ENCODE measurements at places on chromosomes 5 and 9. TPM values are rescaled to one million over a fixed set of nuclear protein-coding genes. Genes with fewer than 3 reads are reported as not detected.
A peak's percentile ranks its signal among the peaks of the same experiment; 100 is the strongest.

MGAT4B gene
- total RNA-seq, result 99.4 TPM

BNIP1 gene
- 22.1 TPM for total RNA-seq

RGS7BP gene
- not detected for total RNA-seq

PCDHGC4 gene
- 0.78 TPM for total RNA-seq

GRCh38 chr9:127981559-127982121 lies 851 bp upstream of the EEIG1 start:
- no peak for DNase-seq

GRCh38 chr9:89993678-89994630 lies 389.1 kb downstream of the GADD45G start:
- no peak for DNase-seq

DNA sequence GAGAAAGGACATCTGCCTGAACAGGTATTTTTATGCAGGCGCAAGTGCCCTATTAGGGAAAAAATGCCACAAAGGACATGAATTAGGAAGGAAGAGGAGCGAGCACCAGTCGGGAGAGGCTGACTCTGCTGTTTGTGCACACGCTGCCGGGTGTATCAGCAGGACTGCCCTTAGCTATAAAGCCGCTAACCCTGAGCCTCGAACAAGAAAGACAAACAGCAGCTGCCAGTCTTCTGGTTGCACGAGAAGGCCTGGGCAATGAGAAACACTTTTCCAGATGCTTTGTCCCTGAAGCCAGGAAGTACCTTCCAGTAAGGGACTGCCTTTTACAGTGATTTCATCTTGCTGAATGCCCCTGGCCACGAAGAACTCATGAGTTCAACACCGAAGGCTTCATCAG lies 12.6 kb downstream of the QSOX2 start:
- no peak for DNase-seq

- DNase-seq, result no peak
These were observed 223.5 kb downstream of the ARRDC3 start for GRCh38 chr5:91159647-91160046.

DNA sequence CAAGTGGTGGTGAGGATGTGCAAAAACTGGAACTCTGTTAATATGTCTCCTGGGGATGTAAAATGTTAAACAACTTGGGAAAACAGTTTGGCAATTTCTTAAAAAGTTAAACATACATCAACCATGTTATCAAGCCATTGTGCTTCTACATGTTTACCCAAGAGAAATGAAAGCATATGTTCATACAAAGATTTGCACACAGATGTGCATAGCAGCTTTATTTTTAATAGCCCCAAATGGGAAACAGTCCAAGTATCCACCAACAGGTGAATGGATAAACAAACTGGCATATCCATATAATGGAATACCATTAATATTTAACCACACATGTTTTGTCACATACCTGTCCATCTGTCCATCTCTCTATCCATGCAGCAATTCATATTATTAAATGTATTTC lies 6.2 kb downstream of the VPS13A start:
- DNase-seq, result no peak

DNA sequence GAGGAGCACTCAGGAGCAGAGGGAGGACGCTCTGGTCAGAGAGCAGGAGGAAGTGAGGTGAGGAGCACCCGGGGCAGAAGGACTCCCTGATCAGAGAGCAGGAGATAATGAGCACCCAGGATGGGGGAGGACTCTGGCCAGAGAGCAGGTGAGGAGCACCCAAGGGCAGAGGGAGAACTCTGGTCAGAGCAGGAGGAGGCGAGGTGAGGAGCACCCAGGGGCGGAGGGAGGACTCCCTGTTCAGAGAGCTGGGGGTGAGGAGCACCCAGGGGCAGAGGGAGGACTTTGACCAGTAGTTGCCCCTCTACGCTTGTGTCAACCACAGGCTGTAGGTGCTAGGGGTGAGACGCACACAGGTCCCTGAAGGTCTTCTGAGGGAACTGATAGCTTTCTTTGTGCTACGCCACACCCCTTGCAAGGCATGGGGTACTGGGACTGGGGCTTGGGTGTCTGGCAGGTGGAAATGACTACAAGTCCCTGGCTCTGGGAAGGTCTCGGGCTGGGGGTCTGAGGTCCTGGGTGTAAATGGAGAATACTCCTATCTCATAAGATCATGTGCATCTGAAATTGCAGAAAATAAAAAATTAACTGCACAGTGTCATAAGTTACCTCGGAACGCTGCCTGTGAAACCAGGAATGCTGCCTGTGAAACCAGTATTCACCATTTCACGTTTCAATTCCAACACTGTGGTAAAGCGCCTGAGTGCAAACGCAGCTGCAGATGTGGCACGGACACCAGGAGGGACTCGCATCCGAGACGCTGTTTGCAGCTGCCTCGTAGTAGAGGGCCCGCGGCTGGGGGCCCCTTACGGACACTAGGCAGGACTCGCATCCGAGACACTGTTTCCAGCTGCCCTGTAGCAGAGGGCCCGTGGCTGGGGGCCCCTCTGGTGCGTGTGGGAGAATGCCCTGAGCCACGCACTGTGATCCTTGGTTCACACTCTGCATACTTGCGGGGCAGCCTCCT lies 27.0 kb upstream of the SLC6A3 start:
- DNase-seq, result no peak

GRCh38 chr9:111943746-111944145 lies 47.1 kb downstream of the UGCG start:
- DNase-seq, result no peak

GRCh38 chr5:11452852-11453251 lies 451.4 kb downstream of the CTNND2 start:
- DNase-seq, result no peak

- DNase-seq, result no peak
These were observed 42.5 kb upstream of the MYOT start for GRCh38 chr5:137825165-137825564.

- no peak for DNase-seq
These were observed 205.6 kb downstream of the PSAT1 start for GRCh38 chr9:78502566-78502965.

GRCh38 chr9:70602321-70603019 lies 188.0 kb upstream of the KLF9 start:
- DNase-seq, result peak; percentile 85

DNA sequence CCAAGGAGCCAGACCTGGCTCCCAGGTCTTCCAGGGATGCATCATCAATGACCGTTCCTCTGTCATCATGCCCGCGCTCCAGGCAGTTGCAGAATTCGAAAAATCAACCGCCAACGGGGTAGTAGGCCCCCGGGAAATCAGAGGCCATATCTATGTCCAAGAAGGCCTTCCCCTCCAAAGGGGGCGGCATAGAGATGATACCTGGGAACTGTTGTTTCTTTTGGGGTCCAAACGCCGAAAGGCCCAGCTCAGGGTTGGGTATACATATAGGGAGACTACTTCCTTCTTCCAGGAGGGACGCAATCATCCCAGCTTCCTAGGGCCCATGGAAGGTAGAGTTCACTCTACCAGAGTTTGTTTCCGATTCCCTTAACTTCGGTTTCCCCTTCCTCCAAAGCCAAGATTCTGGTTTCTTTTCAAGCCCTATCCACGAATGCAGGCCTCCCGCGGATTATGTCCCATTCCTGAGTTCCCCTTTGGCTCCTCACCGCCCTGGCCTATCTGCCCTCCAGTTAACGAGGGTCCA lies 754 bp downstream of the DCAF12 start:
- peak; percentile 21 for DNase-seq

DNA sequence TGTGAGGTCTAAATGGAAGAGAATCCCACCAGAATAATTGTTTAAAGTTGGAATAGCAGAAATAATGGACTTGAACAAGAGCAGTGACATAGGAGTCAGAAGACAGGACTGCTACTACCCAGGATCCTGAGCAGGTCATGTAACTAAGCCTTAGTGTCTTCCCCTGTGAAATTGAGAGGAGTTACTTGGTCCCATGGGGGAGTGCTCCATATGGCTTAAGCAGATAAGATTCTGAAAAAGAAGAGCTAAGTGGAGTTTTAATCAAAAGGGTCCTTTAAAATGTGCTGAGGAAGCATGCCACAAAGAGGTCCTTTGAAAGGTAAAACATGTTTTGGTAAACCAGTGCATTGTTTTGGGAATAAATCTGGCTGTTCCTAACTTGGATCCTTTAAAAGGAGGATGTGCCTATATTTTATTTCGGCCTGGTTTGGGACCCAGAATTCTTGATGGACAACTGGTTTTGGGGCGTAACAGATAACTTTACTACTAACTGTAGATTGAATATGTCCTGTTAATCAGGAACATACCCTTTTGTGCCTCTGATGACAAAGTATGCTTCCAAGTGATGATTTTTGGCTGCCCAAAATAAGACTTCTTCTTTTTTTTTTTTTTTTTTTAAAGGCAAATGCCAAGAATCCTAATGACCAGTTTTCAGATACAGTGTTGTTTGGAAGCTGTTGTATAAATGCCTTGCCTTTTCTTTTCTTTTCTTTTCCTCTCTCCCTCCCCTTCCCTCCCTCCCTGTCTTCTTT lies 5.7 kb downstream of the RCL1 start:
- DNase-seq, result no peak

DNA sequence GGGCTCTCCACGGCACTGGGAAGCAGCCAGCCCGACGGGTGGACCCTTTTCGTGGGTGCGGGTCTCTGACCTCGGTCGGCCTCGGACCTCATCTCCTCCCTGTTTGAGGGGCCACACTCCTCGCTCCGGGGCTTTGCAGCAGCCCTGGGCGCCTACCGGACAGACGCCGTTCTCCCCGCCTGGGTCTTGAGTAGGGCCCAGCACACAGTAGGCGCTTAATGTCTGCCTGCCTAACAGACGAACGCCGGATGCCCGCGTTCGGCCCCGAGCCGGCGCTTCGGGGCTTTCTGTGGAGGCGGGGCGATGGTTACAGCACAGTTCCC lies 842 bp upstream of the GTF3C5 start:
- no peak for DNase-seq

DNA sequence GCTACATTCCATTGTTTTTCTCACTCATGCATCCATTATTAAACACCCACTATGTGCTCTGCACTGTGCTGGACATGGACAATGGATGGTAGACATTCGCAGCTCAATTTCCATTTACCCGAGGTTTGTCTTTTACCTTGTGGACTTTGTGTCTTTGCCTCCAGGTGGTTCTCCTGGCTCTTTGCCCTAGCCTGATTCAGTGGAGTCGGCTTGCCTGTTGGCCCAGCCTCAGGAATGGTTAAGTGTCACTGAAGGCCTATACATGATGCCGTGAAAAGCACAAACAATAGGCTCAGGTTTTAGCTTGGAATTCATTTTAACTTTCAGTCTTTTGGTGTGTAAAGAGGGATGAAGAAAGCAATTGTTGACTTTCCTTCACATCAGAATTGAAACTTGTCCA lies 16.5 kb upstream of the DMRT3 start:
- no peak for DNase-seq
